ENCODE measurements at places on chromosomes 3 and 15.

DNA sequence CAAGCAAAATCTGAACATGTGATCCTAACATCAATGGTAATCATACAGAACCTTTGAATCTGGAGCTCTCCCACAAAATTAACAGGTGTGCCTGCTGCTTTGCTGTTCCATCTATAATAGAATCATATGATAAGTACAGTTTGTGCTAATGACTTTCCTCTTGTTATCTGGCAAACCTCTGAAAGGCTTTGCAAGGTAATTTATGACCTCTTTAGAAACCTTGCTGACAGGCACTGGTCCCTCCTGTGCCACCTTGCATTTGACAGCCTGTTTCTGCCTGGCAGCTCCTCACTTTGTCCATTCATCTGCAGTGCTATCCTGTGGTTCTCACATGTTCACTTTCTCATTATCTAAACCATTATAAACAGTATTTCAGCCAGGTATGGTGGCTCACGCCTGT, 10.2 kb upstream of the HTR3C start:
- DNase-seq = no peak

DNA sequence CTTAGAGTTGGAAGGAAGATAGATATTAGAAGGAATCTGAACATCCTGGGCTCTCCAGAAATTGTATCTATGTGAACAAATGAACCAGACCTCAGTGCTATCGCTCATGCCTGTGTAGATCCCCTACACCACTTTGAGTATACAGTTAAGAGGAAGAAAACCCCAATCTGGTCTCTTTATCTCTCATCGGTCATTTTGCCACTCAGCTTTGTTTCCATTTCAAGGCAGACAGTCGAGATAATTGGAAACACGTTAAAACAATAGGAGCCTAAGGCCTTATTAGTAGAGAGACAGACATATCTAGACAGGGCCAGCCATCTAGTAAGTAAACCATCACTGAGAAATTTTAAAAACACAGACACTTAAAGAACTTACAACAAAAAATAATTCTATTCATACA, 101.6 kb downstream of the MYLK start:
- DNase-seq = no peak

DNA sequence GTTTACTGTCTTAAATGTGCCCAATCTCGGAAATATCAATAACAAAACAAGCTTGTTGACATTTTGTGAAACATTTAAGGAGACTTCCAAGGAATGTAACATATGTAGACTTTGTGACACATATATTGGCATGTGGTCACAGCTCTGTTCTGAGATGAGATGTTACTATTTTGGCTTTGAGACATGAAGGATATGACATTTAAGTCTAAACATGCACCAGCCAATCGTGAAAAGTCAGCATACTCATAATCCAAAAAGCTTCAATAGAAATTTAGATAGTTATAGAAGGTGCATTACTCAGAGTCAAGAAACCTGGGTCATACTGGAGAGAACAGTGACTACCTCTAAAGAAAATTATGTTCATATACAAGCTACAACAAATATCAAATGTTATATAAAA, 13.4 kb downstream of the COMMD2 start:
- DNase-seq = no peak

DNA sequence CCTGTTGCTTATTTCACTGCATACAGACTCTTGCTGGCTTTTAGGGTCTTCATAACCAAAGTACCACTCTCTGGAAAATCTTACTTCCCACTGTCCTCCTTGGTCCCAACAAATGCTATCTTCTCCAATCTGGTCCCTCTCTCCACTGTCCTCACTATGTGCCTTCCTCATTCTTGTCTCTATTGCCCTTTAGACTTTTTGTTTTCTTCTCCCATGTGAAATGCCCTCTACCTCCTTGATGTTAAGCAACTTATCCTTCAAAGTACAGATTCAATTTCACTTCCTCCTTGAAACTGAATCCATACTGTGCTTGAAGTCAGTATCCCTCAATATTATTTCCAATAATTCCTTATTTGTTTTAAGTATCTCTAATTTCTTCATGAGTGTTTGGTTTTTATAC, 60.8 kb downstream of the CGGBP1 start:
- DNase-seq = no peak

DNA sequence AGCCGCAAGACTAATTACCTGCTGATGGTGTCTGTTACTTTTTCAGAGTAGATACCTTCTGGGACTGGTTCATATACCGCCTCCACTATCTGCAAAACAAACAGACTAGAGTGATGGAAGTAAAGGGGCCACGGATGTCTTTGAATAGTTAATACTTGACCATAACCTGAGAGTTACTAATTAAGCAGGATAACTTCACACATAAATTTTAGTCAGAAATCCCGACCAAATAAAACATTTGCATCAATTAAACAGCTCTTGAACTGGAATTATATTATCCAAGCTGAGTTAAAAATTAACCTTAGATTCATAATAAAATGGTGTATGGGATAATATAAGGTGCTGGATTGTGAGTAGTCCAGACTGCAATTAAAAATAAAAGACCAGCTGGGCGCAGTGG, 167.7 kb downstream of the NEK10 start:
- DNase-seq = no peak

DNA sequence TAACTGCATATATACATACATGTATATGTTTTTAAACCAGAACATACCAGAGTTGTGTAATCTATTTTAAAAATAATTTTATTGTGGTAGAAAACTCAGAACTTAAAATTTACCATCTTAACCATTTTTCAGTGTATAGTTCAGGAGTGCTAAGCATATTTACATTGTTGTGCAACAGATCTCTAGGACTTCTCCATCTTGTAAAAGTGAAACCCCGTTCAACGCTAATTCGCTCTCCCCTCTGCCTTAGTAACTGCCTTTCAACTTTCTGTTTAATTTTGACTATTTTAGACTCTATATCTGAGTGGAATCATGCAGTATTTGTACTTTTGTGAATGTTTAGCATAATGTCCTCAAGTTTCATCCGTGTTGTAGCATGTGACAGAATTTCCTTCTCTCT, 51.8 kb upstream of the SSR3 start:
- DNase-seq = no peak

Data from activated CD4-positive, CD25-positive, alpha-beta regulatory T cell treated with anti-CD3 and anti-CD28 coated beads, Interleukin-2, amount 50 U/mL, for 16 hours (primary cell).